Fibroblast of mammary gland (primary cell): ENCODE measurements at places on chromosomes 4 and X.

GRCh38 chr4:5916229-5916628, 23.3 kb upstream of the CRMP1 start:
- DNase-seq: no peak

GRCh38 chrX:40105835-40106675, 8.3 kb upstream of the BCOR start:
- no peak for DNase-seq

GRCh38 chrX:116198810-116199209, 28.3 kb downstream of the AGTR2 start:
- no peak for DNase-seq

DNA sequence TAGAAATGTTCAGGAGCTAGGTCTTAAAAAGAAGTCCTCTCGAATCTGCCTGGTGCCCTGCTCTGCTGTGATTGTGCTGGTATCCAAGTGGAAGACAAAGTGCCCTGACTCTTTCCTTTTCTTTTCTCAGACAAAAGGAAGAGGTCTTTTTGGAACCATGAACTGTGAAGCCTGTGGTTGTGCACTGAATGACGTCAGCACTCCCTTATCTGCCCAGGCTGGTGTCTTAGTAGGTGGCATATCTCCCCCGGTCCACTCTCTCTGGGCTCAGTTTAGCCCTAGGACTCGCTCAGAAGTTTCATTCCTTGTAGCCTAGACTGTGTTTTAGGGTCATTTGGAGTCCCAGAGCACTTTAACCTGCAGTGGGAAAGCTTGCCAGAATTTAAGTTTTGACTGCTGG, 400.3 kb upstream of the CT83 start:
- no peak for DNase-seq

- peak; percentile 88 for DNase-seq
These were observed 241.9 kb upstream of the SFRP2 start for GRCh38 chr4:154030746-154031145.

DNA sequence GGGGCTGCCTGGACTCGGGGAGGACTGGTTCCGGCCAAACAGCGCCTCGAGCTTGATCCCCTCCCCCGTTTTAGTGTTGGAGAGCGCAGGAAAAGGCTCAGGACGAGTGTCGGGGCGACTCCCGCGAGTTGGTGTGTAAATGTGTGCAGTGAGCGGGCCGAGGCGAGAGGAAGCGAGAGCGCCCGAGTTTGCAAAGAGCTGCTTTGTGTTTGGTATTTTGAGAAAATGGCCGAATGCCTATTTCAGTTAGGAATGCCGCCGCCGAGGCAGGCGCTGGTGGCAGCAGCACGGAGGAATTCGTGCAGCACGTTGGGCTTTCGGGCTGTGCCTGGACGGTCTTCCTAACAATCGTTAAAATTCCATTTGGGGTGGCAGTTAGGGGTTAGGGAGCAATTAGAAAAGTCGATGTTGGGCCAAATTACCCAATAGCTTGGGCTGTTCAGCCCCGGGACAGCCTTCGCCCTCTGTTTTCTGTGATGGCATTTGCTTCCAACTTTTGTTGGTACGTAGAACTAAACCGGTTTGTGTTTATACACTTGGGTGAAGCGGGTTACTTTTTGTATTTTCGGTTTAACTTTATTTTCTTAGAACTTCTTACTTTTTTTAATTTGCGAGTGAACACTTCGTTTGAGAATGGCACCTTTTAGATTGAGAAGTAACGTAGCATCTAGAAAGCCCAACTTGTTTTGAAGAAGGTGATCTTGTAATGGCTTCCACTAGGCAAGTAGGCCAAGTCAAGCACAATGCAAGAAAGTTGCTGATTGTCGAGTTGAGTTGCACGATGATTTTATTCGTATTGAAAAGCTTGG, 1.6 kb downstream of the REST start:
- peak; percentile 49 for DNase-seq

DNA sequence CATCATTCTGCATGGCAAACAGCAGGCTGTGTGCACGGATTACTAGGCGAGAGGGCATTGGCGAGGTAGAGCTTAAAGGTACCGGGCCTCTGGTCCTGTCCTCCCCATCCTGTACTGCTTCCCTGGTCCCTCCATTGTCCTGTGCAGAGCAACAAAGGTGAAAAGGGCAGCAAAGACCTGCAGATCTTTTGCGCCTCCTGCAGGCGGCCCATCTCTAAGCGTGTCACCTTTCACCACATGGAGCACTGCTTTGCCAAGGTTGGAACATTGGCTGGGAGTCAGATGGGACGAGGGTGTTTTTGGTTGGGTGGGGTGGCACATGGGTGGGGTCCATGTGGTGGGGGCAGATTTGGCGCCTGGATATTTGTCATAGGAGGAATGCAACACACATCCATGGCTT, 64.7 kb upstream of the UXT start:
- DNase-seq: no peak

GRCh38 chrX:9871701-9872268, 85.6 kb downstream of the SHROOM2 start:
- no peak for DNase-seq

DNA sequence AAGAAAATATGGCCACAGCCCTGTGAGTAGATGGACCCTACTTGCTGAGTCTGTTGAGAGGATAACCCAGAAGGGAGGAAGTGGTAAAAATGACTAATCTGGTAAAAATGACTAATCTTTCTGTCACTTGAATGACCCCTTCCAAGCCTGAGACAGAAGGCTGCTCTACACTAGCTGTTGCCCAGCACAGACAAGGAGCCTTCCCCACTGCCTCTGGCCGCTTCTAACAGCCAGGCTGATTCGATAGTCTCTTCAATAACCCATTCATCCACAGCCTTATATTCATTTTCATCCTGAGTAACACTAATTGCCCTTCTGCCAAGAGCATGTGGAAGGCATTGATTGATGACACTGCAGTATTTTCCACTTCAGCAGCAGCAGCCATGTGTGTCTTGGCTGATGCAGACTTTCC, 18.4 kb downstream of the MAGEB17 start:
- peak; percentile 84 for DNase-seq

DNA sequence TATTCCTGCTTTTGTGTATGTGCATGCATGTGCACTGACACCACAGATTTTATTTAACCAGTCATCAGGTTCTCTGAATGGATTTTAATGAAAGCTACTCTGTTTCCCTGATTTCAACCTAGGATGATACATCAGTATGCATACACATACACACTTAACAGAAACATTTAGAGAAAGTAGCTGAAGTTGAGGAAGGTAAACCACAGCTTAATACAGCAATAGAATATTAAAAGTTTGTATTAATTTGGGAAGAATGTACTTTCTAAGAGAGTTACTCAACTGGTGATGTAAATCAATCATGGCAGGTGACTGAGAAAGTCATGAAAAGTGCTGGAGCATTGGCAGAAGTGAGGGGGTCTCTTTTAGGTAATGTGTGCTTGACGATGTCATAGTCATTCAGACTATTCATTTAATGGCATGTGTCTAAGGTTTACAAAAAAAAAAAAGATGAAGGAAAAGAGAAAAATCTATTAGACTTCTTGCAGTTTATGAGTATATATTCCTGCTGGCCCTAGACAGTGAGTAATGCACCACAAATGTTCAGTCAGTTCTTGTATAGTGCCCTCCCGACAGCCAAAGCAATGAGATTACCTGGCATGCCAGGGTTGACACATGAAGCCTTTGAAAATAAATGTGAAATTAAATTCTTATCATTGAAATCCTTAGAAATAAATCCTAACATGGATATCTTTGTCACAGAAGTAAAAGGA, 187.6 kb downstream of the RAPGEF2 start:
- DNase-seq: peak; percentile 18

- peak; percentile 1 for DNase-seq
These were observed 57.6 kb downstream of the UGT2B11 start for GRCh38 chr4:69156913-69157312.

DNA sequence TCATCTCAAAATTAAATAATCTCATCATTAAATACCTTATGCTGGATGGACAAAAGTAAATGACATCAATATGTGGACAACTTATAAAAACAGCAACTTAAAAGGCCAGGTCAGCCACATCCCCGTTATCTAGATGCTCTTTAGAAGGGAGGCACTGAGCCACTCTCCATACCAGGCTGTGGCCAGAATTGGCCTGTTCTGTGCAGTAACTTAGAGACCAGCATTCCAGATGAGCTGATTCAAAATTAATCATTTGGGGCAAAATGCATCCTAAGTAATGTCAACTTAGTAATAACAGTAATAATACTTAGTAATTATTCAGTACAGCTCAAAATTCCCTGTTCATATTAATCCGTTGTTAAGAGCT, 373.6 kb downstream of the FBXW7 start:
- DNase-seq: no peak

DNA sequence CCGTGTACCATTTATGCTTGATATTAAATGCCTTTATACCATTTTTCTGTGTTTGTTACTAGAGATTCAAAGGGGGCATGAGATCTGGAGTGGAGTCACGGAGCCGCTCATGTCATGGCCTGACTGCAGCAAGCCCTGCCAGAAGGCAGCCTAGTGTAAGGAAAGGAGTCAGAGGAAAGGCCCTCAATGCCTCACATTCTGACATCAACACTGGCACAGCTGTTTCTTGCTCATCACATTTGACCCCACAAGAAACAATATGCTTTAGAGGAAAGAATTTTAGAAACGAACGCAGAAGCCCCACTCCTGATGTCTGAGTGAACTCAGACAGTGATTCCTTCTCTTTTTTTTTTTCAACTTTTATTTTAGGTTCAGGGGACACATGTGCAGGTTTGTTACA, 322.4 kb upstream of the CPEB2 start:
- DNase-seq: peak; percentile 8

- DNase-seq: no peak
These were observed 242.7 kb upstream of the DCAF8L1 start for GRCh38 chrX:28223991-28224390.

- peak; percentile 55 for DNase-seq
These were observed 15.7 kb downstream of the SPCS3 start for GRCh38 chr4:176335421-176335820.

DNA sequence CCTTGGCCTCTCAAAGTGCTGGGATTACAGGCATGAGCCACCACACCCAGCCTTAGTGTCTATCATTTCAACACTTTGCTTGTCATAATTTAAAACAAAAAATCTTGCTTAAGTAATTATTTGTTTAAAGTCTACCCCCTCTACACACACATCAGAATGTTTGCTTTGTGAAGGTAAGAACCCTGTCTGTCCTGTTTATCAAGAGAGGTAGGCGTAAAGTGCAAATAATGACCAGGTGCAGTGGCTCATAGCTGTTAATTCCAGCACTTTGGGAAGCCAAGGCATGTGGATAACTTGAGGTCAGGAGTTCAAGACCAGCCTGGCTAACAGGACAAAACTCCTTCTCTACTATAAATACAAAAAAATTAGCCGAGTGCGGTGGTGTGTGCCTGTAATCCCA, 326.7 kb upstream of the CLNK start:
- DNase-seq: no peak

GRCh38 chr4:79046016-79046592, 106.9 kb upstream of the PAQR3 start:
- DNase-seq: no peak

- DNase-seq: no peak
These were observed 552 bp downstream of the NKRF start for GRCh38 chrX:119605464-119606279.

GRCh38 chr4:66574145-66574978, 904.1 kb upstream of the EPHA5 start:
- peak; percentile 75 for DNase-seq

GRCh38 chr4:184041156-184041555, 136.0 kb downstream of the STOX2 start:
- DNase-seq: no peak

DNA sequence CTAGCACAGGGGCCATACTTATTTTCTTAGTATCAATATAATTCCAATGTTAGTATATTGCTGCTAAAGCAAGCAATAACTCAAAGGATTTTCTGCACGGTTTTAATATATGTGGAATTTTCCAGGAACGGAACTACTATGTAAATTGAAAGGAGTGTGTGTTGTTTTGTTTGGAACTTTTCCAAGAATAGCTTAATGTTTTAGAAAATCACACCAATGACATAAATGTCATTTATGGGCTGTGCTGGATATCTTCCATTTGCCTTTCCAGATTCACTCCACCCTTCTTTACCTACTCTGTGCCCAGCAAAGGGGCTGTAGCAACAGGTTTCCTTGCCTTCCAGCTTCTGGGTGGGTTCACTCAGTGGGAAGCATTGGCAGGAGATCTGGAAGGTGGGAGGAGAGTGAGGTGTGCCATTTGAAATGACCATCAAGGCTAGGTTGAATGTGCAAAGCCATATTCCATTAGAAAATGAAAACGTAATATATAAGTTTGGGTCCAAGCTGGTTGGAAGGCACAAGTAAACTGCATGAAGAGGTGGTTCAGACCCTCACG, 25.2 kb upstream of the ZFX start:
- DNase-seq: no peak

- DNase-seq: no peak
These were observed 60.4 kb downstream of the HAND2 start for GRCh38 chr4:173469622-173470021.

DNA sequence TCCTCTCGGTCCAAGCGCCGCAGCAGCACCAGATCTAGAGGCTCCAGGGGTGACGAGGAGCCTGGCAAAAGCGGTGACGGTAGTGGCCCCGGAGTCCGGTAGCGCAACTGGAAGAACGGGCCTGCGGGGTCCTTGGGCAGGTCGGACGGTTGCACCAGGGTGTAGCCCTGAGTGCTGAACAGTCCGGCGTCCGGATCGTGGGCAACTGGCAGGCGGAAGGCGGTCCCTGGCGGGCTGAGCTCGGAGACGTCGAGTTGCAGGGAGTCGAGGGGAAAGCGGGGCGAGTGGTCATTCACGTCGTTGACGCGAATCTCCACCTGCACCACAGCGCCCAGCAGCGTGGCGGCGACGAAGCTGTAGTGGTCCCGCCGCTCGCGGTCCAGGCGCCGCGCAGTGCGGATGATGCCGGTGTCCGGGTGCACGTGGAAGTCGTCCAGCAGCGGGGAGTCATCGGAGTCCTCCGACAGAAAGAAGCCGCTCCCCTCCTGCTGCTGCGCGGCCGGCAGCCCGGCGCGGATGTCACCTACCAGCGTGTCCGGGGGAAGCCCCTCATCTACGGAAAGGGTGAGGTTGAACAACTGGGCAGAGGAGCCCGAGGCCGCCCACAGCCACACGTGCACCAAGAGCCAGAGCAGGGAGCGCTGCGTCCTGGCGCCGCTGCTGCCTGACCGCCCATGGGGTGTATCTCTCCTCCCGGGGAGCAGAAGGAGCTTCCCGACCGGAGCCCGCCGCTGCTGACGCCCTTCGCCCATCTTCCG, 837 bp downstream of the DCHS2 start:
- DNase-seq: no peak

- no peak for DNase-seq
These were observed 74.6 kb downstream of the LEF1 start for GRCh38 chr4:108094131-108094530.

DNA sequence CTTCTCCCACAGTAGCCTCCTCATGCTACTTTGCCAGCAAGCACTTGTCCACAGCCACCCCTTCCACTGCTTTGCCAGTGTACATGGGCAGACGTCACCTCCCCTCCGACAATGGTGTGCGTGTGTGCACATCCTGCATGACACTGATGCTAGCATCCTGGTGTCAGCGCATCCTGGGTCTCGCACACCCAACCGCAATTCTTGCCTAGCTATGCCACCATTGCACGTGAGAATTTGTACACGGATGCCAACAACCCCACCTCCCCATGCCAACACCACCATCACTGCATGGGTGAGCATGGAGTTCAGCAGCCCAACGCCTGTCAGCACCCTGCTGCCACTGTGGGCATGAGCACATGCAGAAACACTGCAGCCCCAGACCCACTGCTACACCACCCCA, 550.0 kb downstream of the STPG2 start:
- DNase-seq: no peak
